ENCODE measurements at places on chromosomes 11 and 22.

DNA sequence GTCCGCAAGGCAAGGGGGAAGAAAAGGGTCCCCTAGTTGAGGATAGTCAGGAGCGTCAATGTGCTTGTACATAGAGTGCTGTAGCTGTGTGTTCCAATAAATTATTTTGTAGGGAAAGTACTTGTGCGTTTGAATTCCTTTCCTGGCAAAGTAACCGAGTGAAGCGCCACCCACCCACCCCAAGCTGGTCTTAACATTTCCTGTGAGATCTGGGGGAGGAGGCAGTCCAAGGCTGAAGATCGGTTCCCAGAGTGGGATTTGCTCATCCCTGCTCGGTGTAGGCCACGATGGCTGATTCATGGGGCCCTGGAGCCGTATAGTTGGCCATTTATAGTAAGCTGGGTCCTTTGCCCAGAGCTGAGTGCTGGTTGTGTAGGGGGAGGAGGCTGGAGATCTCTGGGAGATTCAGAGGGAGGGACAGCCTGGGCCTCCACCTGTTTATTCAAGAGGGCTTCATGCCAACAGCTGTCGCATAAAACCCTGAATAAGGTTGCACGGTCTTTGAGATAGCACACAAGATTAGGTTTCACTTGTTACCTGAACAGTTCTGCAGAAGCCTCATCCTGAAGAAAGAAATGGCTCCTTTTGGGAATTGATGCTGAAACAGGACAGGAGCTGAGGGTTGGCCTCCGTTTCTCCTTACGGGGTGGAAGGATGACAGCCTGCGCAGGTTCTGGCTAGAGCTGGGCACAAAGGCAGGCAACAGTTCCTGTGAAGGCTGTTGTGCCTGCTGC, 2.4 kb downstream of the ATF4 start:
- DNase-seq = no peak

GRCh38 chr11:102260241-102260640, 57.0 kb upstream of the BIRC3 start:
- no peak for DNase-seq

- DNase-seq = no peak
These were observed 146.5 kb downstream of the GRIK4 start for GRCh38 chr11:120658071-120658423.

DNA sequence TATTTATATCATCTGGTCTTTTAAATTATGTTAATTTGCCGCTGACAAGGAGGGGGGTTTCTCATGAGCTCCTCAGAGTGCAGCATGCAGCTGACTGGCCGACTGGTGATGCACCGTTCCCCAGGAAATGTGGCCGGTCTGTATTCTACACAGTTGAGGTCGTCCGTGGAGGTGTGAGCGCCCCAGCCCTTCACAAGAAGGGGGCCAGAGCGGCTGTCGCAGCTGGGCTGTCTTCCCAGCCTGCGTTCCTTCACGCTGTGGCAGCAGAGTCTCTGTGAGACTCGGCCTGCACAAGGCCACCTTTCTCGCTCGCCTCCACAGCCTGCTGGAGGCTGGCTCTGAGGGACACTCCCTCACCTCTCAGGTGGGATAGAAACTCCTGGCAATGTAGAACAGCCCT, 43.2 kb downstream of the AP2A2 start:
- no peak for DNase-seq

GRCh38 chr11:5626196-5626595, 1.4 kb downstream of the TRIM34 start:
- no peak for DNase-seq

GRCh38 chr11:76845069-76845468, 15.6 kb upstream of the ACER3 start:
- DNase-seq = no peak

DNA sequence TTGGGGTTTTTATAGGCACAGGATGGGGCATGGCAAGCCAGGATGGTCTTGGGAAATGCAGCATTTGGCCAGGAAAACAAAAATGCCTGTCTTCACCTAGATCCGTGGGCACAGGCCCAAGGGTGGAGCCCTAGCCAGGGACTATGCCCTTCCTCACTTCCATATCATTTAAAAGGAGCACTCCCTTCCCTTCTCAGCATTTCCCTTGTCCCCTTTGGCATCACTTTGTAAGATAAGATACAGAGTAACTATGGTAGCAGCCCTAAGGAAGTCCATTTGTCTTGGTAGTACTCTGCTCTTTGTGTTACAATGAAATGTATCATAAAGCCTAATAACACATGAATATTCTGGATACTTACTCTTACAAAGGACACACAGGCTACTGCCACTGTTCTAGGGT, 1092.6 kb upstream of the TENM4 start:
- no peak for DNase-seq
